Stimulated activated CD4-positive, alpha-beta T cell treated with anti-CD3 and anti-CD28 coated beads, Interleukin-4, amount 100 ng/mL, for 1 hour (primary cell): ENCODE measurements at places on chromosomes 11 and 22.

DNA sequence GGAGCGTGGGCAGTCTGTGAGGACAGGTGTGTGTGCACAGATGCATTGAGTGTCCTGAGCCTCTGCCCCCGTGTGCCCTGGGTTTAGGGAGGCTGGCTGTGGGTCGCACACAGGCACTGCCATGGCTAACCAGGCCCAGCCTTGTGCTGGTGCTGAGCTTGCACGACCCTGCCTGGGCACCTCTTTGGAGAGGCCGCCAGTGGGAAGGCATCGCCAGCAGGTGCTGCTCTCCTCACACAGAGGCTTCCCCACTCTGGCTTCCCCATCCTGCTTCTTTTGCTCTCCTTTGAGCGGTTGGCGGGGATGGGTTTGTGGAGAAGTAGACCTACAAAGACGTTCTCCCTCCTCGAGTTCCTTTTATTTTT, 4.1 kb downstream of the WNT7B start:
- no peak for DNase-seq

GRCh38 chr11:69054397-69055211, 5.9 kb downstream of the TPCN2 start:
- no peak for DNase-seq

DNA sequence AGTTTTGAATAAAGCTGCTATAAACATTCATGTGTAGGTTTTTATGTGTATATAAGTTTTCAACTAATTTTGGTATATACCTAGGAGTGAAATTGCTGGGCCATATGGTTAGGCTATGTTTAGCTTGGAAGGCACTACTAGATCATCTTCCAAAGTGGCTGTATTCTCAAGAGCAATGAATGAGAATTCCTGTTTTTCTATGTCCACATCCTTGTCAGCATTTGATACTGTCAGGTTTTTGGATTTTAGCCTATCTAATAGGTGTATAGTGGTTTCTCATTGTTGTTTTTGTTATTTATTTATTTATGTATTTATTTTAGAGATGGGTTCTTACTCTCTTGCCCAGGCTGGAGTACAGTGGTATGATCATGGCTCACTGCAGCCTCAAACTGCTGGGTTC, 26.3 kb upstream of the CLTCL1 start:
- DNase-seq: no peak

- DNase-seq: no peak
Measured at GRCh38 chr11:9569588-9570164, 3.8 kb upstream of the WEE1 start.

DNA sequence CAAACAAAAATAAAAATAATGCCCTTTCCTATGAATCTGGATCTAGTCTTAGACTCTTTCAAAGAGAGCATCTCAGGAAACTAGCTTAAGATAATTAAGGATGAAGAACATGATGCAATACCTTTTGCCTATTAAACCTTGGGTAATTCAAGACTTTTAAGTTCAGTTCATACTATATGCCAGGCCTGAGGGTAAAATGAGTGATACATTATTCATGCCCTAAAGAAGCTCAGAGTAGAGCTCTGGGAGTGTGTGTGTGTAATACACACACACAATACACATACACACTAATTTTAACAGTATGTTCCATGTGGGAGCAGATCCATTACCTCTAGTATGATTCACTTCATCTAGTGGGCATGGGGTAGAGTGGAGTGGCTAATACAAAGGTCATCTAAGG, 651.4 kb upstream of the CHORDC1 start:
- DNase-seq: no peak

DNA sequence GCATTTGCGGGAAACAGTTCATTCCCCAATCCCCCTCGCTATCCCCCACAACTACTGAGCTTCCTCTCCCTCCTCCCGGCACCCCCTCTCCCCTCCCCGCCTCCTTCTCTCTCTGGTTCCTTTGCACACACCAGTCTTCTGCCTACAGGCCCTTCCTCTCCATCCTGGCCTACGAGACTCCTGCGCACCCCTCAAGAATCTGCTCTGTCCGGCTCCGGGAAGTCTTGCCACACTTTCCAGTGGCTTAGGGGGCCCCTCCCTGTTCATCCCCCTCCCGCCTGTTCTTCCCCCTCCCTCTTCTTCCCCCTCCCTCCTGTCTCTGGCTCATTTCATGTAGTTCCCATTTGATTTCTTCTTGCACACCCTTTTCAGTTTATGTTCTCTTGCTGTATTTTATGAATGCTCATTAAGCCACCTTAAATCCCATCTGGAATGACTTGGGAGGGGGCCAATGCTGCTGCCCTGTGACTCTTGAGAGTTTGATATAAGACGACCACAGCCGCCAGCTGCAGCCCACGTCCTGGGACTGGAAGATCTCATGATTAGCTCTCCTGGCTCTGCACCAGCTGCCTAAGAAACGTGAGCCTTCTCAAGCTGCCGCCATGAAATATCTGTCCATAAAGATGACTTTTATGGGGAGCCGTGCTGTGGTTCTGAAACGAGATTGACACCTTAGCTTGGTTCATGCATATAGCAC, 50.9 kb downstream of the RPS6KA4 start:
- no peak for DNase-seq

GRCh38 chr11:69075421-69076128, 26.8 kb downstream of the TPCN2 start:
- DNase-seq: no peak

DNA sequence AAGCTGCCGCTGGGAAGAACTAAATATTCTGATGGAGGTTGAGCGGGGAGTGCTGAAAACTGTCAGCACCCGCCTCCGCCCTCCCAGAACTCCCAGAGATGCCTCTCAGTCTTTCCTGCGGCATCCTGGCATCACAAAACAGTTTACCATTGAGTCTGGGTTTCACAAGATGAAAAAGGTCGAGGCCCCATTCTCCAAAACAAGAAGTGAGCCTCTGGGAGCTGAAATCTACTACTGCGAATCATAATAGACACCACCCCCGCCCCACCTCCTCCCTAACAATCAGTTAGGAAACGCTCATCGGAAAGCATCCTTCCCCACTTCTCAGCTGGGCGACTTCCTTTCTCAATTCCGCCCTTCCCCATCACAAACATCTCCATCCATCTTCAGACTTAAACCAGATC, 1.0 kb downstream of the SUN2 start:
- peak; percentile 22 for DNase-seq

- peak; percentile 83 for DNase-seq
Measured at GRCh38 chr11:17389211-17389956, 925 bp upstream of the KCNJ11 start.

DNA sequence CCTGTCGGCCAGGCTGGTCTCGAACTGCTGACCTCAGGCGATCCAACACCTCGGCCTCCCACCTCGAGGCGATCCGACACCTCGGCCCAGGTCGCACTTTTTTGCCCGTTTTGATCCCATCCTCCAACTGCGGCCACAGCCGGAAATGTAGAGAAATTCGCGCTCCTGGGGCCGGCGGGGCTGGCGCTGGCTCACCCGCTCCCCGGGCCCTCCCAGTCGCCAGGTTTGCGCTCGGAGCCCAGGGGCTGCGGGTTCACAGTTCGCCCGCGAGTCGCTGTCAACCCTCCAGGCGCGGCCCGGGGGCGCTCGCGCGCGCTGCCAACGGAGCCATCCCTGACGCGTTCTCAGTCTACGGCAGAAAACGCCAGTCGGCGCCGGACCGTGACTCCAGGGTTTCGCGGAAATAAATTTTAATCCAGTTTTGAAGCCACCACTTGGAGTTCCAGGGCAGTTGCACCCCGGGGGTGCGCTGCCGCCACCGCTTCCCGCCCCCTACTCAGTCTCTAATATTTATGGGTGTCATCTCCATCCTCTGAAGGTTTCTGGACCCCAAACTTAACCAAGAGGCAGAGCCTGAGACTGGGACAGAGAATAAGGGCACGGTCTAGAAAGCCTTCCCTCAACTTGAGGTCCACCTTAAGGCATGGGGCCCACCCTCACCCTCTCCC, 1.5 kb upstream of the KLHDC7B start:
- DNase-seq: peak; percentile 86

DNA sequence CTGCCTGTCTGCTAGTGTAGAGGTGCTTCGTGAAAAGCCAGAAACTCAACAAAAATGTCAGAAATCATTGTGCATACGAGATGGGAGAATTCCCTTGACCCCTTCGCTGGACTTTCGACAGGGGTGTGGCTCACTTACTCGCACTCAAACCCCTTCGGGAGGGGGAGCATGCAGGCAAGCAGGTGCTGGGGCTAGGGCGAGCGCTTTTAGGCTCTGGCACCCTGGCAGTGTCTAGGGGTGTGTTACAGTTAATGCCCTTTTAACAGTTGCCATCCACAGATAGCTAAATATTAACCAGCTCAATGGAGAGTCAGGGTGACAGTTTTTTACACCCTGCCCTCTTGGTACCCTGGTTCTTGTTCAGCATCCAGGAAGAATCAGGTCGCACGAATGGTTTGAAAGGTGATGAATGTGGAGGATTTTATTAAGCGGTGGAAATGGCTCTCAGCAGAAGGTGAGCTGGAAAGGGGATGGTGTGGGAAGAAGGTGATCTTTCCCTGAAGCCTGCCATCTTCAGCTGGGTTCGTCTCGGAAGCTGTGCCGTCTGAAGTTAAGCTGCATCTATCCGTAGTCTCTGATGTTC, 59.6 kb upstream of the SHANK2 start:
- no peak for DNase-seq

GRCh38 chr11:94770563-94771120, 2.5 kb downstream of the AMOTL1 start:
- no peak for DNase-seq

GRCh38 chr22:33917744-33918406, 2.4 kb downstream of the LARGE1 start:
- DNase-seq: no peak

GRCh38 chr22:43345761-43346301, 2.7 kb upstream of the SCUBE1 start:
- DNase-seq: no peak

DNA sequence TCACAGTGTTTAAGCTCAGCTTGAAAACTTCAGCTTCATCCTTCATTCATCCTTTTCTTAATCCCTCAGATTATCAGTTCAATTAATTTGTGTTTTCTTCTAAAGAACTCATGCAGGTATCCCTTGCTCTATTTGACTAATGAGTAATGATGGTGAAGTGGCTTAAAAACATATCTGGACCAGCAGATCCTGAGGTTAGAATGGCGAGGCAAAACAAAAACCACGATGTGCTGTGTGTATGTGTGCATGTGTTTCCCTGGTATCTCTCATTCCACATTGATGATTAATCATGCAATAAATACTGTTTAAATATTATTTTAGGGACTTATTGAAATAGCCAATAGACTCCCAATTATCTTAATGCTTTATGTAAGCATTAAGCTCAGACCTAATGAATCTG, 437.0 kb downstream of the DYNC2H1 start:
- DNase-seq: no peak
